Suppressor macrophage treated with lipopolysaccharide for 4 hours (primary cell): ENCODE measurements at places on chromosomes 2 and 18.

DNA sequence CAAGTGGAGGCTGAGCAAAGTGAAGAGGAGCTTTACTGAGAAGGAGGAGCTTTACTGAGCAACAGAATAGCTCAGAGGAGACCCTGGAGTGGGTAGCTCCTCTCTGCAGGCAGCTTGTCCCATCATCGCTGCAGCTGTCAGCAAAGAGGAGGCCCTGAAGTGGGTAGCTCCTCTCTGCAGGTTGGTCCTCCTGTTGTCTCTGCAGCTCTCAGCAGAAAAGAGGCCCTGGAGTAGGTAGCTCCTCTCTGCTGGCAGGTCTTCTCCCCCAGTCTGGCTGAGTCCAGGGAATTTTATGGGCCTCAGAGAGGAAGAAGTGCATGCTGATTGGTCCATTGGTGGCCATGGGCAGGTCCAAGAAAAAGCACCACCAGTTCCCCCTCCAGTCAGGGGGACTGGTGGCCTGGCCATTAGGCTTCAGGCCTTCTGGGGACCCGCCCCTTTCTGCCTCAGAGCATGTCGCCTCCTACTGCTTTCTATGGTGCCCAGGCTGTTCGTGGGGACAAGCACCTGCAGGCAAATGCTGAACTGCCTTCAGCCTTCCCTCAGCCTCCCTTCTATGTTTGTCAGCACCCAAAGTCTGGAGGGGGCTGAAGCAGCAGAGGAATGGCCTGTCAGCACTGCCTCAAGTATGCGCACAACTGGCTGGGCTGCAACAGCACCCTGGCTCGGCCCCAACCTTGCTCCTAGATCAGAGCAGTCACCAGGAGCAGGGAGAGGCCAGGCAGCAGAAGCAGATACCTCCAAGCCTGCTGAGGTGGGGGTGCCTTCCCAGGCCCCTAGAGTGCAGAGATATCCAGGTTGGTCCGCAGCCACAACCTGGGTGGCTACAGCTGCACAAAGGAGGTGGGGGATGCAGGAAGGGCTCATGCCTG is 5.9 kb downstream of the ZSCAN30 start:
- DNase-seq, result no peak

DNA sequence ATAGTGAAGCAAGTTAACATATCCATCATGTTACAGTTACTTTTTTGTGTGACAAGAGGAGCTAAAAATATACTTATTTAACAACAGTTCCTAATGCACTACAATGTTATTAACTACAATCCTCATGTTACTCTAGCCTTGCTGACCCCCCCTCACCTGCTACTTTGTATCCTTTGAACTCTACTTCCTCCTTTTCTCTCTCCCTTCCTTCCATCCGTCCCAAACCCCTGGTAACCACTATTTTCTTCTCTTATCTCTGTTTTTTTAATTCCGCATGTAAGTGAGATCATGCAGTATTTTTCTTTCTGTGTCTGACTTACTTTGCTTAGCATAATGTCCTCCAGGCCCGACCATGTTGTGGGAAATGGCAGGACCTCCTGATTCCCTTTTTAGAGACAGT is 59.4 kb downstream of the NPAS2 start:
- no peak for DNase-seq

DNA sequence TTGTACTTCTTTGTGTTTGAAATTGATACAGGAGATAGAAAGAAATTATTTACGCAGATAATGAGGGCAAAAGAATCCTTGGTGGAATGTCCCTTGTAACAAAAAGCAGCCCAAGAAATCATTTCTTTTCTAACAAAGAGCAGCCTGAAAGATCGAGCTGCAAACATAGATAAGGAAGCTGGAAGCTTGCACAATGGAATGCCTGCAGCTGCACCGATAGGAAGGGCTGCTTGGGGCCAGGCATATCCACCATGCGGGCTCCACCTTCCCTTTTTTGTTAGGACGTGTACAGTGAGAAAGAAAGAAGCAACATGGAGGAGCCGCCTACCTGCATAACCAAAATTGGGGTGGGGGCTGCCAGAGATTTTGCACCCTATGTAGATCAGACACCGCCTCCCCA is 568.7 kb downstream of the METTL4 start:
- no peak for DNase-seq

GRCh38 chr2:47016172-47016913 is 100.7 kb upstream of the MCFD2 start:
- peak; percentile 65 for DNase-seq

- DNase-seq, result no peak
Observed at GRCh38 chr2:191280834-191281756, 35.9 kb downstream of the MYO1B start.

- DNase-seq, result no peak
Observed at GRCh38 chr2:28297531-28297930, 95.1 kb upstream of the FOSL2 start.

GRCh38 chr2:193679847-193680246 is 1485.1 kb upstream of the TMEFF2 start:
- DNase-seq, result no peak

GRCh38 chr18:7721532-7721931 is 154.4 kb downstream of the PTPRM start:
- no peak for DNase-seq

DNA sequence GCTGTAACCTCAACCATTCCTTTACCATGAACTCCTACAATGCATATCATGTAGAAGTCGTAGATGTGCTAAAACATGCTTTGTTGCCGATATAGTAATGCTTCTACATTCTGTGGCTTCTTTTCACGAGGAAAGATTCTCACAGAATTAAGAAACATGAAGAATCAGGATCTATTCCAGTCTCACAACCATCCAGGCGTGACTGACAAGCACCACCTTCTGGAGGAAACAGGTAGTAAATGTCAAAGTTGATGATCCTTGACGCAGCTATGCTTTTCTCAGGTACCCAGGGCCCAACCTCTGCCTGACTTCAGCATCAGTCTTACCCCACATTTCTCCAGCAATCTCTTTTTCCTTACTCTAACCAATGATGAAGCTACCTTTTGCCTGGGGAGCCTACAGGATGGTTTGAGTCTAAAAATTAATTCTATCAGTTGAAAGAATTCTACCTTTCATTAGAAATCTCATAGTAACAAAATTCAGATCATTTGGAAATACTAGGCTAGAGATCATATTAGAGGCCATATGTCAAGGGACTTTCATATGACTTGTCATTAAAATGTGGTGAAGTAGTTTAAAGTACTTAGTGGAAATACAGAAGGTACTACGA is 123.3 kb upstream of the RND3 start:
- DNase-seq, result no peak

- no peak for DNase-seq
Observed at GRCh38 chr18:10386956-10387355, 67.5 kb upstream of the APCDD1 start.

DNA sequence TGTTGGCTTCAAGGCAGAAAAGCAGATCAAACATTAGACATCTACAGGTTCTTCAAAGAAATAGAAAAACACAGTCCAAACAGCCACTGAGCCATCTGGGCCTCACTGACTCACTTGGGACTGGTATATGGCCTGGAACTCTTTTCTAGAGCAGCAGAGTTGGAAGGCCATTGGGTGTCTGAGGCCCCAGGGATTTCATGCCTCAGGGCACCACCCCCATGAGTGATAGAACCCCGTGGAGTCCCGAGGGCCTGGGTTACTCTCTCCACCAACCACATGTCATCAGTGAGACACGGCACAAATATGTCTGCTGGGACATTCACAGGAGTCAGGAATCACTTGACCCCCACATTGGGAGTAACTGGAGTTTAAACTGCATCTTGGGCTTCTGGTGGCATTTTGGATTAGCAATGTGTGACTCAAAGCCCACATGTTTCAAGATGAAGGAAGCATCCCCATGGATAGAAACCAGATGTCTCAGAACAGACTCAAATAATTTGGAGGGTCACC is 44.0 kb downstream of the CAPN13 start:
- no peak for DNase-seq

DNA sequence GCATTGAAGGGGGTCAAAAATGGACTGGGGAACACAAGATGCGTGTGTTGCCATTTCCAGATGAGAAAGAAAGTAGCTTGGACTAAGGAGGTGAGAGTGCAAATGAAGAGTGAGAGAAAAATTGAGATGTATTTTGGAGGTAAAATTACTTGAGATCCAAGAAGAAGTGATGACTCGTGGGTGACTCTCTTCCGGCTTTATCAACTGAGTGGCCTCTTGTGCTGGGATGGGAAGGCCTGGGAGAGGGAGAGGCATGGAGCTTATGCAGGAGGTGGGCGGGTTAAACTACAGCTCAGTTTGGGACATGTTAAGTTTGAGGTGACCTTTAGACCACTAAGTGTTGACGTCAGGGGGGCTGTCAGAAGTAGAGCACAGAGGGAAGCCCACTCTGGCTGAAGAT is 34.9 kb downstream of the SULT1C2 start:
- no peak for DNase-seq

DNA sequence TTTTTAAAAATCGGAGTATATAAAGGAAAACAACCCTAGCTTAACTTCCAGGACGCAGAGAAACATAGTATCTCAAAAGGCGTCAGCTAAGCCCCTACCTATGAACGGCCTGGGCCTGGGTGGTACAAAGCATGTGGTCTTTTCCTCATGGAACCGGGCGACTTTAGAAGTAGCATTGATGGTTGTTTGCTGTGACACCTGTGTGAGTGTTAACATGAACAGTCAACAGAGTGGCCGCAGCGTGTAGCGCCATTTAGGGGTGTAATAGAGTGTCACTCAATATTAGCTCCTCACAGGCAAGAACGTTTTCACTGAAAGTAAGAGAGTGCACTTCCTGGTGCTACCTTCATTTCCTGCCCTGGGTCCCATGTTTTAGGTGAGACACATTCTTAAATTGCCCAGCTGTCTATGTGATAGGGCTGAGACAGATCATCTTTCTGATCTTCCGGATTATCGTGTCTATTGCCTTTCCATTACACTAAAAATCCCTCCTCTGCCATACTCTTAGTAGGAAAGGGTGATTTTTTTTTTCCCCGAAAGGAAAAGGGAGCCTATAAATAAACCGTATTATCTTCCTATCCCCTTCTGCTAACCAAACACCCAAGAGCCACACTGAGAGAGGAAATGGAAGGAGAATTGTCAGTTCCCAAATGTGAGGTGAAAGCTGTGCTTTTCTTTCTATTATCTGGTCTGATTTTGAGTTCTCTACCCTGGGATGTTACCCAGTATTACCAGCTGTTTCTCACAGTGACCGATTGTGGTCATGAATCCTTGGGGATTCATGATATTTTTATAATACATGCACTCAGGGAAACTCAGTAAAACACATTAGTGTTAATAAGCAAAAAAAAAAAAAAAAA is 1.3 kb downstream of the GORASP2 start:
- peak; percentile 24 for DNase-seq

- DNase-seq, result no peak
Observed at GRCh38 chr2:237892984-237893595, 33.7 kb downstream of the RAMP1 start.

DNA sequence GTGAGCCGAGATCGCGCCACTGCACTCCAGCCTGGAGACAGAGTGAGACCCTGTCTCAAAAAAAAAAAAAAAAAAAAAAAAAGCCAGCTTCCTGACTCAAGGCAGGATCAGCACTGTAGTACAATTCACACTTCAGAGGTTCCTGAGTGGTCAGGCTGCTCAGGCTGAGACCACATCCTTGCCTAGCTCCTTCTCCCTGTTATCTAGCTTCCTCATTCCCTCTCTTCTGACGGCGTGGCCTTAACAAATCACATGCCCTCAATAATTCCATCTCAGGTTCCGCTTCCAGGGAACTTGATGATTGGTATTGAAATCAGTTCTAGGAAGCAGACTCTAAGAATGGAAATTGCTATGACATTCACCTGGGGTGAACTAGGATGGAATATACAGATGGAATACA is 29.8 kb upstream of the KDM3A start:
- DNase-seq, result peak; percentile 39

- DNase-seq, result no peak
Observed at GRCh38 chr2:168220965-168221819, 26.2 kb downstream of the STK39 start.

GRCh38 chr18:5237083-5237722 is 40.1 kb upstream of the AKAIN1 start:
- DNase-seq, result no peak

- no peak for DNase-seq
Observed at GRCh38 chr2:206422493-206422892, 20.8 kb upstream of the ADAM23 start.
